ENCODE measurements at places on chromosomes 7 and 10.

DNA sequence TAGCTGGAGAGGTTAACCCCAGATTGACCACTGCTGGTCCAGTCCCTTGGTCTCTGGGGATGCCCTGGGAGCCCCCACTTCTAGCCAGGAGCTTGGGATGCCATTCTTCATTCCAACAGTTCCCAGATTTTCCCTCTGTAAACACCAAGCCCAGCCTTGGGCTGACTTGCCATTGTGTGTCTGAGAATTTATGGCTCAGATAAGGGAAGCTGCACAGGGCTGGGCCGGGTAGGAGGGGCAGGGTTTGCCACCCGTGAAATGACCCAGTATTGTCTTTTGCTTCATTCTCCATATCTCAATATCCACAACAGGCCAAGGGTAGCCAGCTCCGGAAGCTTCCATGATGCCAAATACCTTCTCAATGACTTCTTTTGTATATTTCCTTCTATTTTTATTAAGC lies 32.1 kb downstream of the AFAP1L2 start:
- DNase-seq, result no peak

GRCh38 chr7:129949292-129950133 lies 3.2 kb downstream of the UBE2H start:
- DNase-seq, result peak; percentile 19

- DNase-seq, result no peak
Measured at GRCh38 chr10:130042381-130042780, 68.2 kb downstream of the C10orf143 start.

DNA sequence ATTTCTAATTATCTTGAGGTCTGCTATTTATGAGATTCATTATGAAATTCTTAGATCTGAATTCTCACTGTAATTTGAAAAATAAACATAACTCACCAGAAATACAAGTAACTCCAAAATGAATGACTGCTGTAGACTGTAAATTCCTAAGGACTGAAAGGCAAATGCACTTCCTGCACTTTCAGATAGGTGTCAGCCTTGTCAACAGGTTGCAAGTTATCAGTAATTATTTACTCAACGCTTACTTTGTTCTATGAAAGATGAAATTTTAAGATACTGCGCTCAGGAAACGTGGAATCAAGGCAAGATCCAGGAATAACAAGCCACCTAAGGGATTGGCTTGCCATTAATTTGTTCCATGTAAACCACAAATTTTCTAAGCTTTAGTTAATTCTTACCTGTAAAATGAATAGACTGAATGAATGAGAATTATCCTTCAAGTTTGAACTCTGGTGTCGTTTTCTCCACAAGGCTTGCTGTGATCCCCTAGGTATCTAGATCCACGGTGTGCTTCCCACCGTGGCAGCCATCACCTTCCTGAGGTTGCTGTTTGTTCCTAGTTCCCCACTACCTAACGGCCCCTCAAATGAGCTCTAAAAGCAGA lies 12.6 kb downstream of the DHX32 start:
- no peak for DNase-seq

DNA sequence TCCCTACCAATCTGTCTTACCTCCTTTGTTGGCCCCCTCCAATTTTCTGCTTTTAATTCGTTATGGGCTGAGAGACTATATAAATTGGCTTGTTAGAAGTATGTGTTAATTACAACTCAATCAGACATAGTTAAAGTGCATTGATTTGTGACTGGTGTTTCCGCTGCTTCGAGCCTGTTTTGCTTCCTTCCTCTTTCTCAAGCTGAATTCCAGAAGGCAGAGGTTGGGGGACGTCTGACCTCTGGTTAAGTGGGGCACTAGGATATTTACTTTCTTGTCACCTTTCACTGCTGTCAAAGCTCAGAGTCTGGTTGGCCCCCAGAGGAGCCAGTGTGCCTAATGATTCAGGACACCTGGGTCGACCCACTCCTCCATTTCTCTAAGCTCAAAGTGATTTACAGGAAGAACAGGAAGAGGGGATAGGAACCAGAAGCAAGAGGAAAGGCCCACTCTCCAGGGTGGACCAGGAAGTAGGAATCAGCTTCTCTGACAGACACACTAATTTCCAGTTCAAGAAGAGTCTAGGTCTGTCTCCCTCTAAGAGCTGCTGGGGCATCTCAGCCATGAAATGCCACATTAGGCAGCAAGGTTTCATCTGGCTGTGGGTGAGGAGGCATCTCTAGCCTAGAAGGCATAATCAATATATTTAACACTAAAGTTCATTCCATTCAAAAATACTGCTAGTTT lies 397.2 kb upstream of the NPVF start:
- no peak for DNase-seq

- DNase-seq, result no peak
Measured at GRCh38 chr10:76915316-76915715, 722.3 kb downstream of the KCNMA1 start.

- no peak for DNase-seq
Measured at GRCh38 chr10:63554657-63555056, 33.5 kb downstream of the REEP3 start.

DNA sequence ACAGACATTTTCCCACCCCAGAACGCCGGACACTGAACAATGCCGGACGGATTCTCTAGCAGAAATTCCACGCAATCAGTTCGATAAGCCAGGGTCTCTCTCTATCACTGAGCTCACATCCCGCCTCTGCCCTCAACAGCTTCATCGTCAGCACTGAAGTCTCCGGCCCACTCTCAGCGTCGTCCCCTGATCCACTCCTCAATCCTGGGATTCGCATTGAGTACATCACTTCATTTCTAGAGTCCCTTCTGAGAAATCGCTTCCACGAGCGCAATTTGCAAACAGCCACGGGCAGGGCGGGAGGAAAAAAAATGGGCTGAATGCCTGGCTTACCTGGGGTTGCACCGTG lies 365 bp downstream of the YME1L1 start:
- DNase-seq, result no peak

DNA sequence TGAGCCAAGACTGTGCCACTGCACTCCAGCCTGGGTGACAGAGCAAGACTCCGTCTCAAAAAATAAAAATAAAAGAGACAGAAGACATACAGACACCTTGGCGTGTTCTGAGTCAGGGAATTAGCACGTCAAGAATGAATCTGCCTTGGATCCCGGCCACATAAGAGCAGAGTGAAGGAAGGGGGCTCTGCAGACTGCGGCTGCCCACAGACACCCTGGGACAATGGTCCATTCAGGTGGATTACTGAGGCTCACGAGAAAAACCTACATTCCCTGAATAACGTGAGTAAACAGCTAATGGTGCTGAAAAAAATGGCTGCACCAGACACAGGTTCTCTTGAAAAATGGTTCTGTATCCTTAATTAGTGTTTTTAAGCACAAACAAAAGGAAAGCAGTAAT lies 100.1 kb upstream of the FGFR2 start:
- DNase-seq, result no peak

GRCh38 chr7:2518737-2519118 lies 846 bp upstream of the LFNG start:
- no peak for DNase-seq

DNA sequence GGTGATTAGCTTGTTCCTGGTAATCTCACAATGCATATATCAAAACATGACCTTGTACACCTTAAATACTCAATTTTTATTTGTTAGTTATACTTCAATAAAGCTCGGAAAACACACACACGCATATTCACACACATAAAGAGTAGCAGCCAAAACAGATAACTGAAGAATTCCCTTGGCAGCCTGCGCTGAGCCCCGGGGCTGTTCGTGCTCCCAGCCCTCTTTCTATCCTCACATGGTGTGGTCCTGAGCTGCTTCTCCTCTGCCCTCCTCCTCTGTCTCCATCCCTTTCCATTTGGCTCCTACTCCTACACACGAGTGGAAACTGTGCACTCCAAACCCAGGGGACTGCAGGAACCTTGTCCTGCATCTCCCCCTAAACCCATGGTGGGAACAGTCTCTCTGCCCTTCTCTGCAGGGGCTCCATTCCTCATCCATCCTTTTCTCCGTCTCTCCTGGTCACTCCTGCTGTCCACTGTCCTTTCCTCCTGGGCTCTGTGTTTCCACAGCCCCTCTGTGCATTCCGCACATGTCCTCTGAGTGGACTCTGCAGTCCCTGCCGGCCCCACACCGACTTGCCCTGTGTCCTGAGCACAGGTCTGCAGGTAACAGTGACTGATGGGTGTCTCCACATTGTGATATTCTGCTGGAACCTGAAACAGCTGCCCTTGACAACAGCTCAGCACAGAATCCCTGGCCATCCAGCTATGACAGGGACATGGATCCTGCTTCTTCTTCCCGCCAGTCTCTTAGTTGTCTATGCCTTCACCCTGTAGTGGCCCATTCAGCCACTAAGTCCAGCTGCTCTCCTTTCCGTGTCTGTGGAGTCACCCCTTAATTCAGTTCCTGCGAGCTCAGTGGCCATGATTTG lies 216.8 kb upstream of the ZNF32 start:
- no peak for DNase-seq

GRCh38 chr10:6729861-6730344 lies 149.8 kb upstream of the PRKCQ start:
- DNase-seq, result peak; percentile 56

GRCh38 chr7:48710995-48711394 lies 213.4 kb upstream of the CDC14C start:
- no peak for DNase-seq

GRCh38 chr7:95772771-95773581 lies 622 bp downstream of the DYNC1I1 start:
- peak; percentile 35 for DNase-seq

- no peak for DNase-seq
Measured at GRCh38 chr10:119479532-119479931, 63.0 kb downstream of the RGS10 start.

GRCh38 chr7:46524350-46524749 lies 603.3 kb upstream of the IGFBP3 start:
- DNase-seq, result no peak

DNA sequence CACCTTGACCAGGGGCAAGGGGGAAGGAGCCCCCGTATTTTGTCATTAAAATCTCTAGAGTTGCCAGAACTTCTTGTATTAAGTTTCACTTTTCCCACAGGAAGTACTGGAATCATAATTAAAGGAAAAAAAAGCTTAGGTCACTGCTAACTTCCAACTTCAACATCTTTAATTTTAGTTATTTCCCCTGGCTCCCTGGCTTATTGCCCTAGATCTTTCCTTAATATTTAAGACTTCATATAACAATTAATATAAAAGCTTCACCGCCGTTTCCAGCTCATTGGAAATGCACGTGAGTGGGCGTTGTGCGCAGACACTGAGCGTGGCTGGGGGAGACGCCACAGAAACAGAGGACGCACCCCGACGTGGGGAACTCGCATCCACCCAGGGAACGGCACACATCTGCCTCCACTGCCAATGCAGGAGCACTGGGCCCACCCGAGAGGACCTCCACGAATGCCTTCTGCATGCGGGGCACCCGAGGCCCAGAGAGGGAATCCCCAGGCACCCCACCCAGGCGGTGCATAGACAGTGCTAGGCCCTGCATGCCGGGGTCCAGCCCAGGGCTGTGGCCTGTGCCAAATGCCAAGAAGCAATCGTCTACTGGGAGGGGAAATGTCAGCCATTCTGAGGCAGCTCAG lies 72.2 kb downstream of the ADARB2 start:
- DNase-seq, result no peak

- no peak for DNase-seq
Measured at GRCh38 chr7:151247611-151248345, 716 bp downstream of the SMARCD3 start.

DNA sequence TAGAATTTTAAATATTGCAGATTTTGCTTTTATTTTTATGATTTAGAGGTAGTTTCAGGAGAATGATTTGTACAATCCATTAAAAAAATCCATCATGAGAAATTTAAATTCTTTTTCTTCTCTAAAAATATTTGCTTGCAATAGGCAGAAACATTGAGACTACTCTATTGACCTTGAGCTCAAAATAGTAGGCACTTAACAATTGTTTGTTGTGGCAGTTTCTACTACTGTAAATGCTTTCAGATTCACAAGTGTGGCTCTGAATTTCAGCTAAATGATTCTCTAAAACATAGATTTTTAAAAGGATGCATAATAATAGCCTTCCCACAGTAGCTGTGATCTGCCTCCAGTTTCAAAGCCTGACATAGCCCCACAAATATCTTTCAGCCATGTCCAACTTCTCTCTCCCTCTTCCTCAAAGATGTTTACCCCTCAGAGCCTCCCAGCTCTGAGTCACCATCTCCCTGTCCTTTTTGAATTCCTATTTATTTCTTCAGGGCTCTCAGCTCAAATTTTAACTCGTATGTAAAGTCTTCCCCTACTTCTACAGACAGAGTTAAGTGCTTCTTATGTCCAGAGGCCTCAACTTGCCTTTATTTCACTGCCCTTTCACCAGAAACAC lies 160.5 kb downstream of the AOAH start:
- DNase-seq, result no peak

DNA sequence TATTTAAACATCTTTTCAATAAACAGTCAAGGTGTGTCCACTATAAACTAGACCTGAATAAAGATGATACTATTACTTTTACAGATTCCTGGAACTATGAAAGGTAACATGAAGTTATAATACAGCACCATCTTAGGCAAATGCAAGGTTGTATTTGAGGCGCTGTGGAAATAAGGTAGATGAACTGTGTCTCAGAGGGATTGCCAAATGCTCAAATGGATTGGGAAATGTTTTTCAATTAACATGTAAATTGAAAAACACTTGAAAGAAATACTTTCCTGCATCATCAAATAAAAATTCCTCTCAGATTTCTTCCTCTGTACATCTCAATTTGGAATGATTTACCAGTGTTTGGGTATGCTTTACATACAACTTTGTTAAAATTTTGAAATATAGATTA lies 139.4 kb downstream of the DKK1 start:
- DNase-seq, result no peak

DNA sequence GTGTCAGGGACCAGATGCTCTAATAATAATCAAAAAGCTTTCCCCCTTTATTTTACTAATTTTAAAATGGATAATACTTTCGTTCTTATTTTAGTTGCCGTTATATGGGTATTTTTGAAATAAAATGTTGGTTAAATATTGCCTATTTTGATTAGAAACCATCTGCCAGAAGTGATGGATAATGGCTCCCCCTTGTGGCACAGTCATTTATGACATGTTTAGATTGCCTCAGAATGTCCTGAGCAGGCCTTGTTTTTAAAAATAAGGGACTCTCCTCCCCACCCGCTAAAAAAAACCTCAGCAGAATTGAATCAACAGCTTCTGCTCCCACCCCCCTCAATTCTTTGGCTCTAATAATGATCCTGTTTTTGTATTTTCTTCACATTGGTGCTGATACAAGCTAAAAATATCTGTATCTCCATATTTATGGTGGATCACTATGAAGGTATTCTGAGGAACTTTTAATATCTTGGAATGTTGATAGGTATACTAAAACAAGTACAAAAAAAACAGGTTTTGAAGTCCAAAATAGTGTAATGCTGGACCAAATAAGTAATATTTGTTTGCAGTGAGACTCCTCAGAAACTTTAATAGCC lies 38.8 kb downstream of the TMEM60 start:
- DNase-seq, result peak; percentile 22

- DNase-seq, result no peak
Measured at GRCh38 chr7:72326365-72326764, 85.8 kb downstream of the CALN1 start.

DNA sequence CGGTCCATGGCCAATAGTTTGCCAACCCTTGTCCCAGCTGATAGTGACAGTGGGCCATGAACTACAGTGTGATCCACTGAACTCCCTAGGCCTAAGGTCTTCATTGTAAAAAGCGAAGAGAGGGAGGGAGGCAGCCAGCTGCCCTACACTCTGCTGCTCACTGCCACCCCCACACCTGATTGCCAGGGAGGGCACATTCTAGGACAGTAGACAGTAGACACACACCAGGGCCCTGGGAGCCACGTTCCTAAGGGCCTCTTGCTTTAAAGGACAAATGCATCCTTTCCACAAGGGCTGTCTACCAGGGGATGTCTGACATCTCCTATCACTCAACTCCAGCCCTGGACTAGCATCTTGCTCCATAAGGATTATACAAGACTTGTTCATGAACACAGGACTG lies 122.2 kb downstream of the DLG5 start:
- no peak for DNase-seq

All from NCI-H1417 treated with DMSO at 0.1 percent for 48 hours (cell line).